NCI-H460 (cell line): ENCODE measurements at places on chromosomes 11 and 22.

GRCh38 chr11:1943977-1944376 lies 3.2 kb upstream of the MRPL23 start:
- no peak for DNase-seq

DNA sequence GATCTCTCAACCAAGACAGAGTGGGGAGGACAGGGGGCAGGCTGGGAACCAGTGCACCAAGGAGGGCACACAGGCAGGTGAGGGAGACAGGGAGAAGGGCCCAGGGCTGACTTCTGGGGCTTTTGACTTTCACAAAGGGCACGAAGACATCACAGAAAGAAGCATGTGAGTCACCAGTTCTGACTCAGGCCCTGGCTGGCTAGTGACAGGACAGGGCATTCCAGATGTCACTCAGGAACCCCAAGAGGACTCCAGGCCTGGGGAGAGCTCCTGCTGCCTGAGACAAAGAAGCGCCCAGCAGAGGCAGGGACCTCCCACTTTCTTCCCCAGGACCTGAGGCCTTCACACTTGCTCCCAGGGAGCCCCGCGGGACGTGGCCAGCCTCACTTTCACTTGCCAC lies 497.2 kb downstream of the BUD13 start:
- DNase-seq: no peak

- no peak for DNase-seq
These were observed 28.7 kb downstream of the SDHD start for GRCh38 chr11:112115386-112115785.

DNA sequence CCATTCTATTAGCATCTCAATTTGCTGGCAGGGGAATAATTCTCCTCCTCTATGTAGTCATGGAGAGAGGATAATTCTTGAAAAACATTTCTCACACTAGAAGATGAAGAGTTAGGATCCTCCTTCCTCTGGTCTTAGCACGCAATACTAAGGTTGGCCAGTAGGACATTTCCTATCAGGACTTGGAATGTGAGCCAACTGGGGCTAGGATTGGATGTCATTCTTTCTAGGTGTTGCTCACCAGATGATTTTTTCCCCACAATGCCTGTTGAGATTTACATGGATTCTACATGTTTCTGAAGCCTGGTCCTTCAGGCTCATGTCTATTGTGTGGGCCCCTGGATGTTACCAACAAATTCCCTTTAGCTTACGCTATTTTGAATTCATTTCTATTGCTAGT lies 28.0 kb downstream of the SLN start:
- no peak for DNase-seq

GRCh38 chr22:33780531-33781136 lies 139.6 kb downstream of the LARGE1 start:
- no peak for DNase-seq

DNA sequence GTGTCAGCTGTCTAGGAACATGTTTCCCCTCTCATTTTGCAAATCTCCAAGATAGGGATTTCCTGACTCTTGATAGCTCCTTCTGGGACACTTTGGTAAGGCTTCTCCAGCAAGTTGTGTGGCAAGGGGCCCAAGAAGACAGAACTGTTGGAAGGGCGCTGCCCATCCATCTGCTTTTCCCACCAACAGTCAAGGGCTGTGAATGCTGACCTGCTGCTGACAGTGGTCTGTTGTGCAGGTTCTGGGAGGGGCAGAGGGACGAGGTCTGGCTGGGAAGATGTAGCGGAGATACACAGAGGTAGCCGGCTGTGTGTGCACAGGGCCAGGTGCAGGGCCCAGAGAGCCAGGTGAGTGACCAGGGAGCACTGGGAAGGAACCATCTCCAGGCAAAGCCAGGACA lies 12.2 kb downstream of the BCR start:
- DNase-seq: no peak

DNA sequence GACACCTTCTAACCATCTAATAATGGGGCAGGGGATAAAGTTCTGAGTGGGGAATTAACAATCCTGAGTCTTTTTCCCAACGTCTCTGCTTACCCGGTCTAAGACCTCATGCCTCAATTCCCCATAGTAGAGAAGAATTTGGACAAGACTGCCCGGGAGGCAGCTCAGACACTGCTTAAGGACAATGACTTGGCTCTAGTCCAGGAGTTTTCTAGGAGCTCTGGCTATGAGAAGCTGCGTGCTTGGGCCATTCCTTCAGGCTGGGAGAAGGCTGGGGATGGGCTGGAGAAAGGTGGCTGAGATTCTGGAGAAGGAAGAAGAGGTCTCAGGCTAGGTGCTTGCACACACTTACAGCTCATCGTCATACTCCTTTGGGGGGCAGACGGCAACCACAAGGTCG lies 19.8 kb upstream of the ABCC8 start:
- DNase-seq: no peak

GRCh38 chr11:47409440-47410369 lies 1.3 kb downstream of the SLC39A13 start:
- DNase-seq: no peak

GRCh38 chr11:45603946-45604682 lies 61.3 kb downstream of the CHST1 start:
- DNase-seq: no peak

- DNase-seq: no peak
These were observed 9.7 kb downstream of the MRGPRD start for GRCh38 chr11:68970921-68971636.

DNA sequence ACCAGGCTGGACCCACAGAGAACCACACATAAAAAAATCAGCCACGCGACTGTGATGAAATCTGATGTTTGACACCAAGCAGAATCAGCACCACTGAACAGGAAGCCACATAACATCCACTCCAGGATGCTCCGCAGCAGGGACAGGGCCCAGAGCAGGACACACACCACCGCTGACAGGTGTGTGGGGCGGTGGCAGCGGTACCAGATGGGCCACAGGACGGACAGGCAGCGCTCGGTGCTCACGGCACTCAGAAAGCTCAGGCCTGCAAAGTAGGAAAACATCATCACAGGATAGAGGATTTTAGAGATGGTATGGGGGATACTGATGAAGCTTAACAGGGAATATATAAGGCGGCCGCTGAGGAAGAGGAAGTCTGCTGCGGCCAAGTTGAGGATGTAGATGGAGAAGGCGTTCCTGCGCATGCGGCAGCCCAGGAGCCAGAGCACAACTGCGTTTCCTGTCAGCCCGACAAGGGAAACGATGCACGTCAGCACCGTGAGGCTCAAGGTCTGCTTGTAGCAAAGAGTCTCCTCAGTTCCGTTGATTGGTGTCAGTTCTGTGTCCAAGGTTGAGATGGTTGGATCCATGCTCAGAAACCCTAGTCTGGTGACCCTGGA lies 4.9 kb downstream of the MRGPRX1 start:
- DNase-seq: no peak

DNA sequence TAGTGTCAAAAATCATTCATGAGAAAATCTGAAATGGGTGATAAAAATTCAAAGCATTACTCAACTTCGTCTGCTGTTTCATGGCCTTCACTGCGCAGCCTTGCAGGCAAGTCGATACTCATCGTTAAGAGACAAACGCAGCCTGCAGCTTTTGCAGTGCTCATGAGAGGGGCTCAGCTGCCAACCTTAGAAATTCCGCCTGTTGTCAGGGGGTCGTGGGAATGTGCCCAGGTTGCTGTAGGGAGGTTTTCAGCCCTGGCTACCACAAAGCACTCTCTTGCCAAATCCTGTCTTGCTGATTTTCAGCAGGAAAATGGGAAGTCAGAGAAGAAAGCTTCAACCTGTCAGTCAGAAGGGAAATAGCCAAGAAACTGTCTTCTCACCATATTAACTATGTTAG lies 25.4 kb upstream of the GRAMD1B start:
- no peak for DNase-seq

DNA sequence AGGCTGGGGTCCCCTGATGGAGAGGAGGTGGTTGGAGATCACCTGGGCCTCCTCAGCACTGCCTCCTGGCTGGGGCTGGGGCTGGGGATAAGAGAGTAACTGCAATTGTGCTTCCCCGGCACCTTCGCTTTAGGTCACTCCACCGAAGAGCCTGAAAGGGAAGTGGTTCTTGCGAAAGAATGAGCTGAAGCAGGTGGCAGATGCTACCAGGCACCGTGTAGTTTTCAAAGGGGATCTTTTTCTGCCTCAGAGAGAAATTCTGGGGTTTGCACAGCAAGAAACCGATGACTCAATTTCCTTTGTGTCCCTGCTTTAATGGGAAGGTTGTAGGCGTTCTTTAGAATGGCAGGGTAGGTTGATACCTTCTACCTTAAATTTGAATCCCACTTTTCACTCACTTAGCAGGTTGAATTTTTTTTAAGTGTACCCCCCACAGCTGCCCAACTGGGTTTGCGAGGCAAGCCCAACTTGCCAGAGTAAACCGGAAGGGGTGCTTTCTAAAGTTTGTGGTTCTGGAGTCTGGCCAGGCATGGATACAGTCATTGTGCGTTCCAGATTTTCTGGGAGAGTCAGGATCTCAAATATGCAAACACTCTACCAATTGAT lies 5.3 kb downstream of the CD44 start:
- DNase-seq: no peak

DNA sequence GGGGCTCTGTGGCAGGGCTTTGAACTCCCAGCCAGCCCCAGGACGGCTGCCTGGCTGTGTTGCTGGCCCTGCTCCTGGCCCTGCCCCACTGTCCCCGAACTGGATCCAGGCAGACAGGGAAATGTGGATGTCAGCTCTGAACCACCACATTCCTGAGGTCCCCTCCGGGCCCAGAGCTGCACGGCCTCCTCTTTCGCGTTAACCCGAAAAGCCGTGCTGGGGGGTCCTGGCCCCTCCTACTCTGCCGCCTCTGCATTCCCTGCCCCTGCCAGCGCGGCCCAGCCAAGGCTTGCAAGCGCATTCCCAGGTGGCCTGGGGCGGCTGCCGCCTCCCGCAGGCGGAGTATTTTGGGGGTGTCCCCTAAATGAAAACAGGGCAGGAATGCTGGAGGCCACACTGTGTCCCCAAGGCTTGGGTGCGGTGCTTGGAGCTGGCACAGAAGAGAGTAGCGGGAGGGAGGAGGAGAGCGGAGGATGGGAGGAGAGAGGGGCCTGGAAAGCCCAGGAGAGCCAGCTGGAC lies 5.4 kb downstream of the LINC01488 start:
- DNase-seq: no peak

DNA sequence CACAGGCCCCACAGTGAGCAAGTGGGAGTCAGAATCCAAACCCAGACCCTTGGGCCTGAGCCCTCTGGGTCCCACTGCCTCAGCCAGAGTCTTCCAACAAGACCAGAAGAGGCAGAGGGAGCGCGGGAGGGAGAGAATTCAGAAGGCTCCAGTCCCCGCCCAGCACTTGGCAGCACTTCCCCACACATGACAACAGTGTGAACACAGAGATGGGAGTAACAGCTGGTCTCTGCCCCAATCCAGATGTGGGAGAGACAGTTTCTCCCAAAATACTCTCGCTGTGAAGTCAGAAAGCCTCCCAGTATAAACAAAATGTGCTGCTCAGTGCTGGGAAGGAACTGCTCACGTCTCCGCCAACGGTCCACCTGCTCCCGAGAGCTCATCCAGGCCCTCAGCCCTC lies 219.9 kb downstream of the MN1 start:
- DNase-seq: no peak

GRCh38 chr11:20739577-20739976 lies 70.2 kb downstream of the NELL1 start:
- DNase-seq: no peak

GRCh38 chr22:49901457-49901856 lies 16.8 kb downstream of the ALG12 start:
- no peak for DNase-seq

- DNase-seq: no peak
These were observed 29.3 kb upstream of the MMP7 start for GRCh38 chr11:102559839-102560238.

- no peak for DNase-seq
These were observed 35.0 kb upstream of the BDNF start for GRCh38 chr11:27735281-27735680.

- DNase-seq: no peak
These were observed 1.0 kb downstream of the VWCE start for GRCh38 chr11:61293867-61294716.

DNA sequence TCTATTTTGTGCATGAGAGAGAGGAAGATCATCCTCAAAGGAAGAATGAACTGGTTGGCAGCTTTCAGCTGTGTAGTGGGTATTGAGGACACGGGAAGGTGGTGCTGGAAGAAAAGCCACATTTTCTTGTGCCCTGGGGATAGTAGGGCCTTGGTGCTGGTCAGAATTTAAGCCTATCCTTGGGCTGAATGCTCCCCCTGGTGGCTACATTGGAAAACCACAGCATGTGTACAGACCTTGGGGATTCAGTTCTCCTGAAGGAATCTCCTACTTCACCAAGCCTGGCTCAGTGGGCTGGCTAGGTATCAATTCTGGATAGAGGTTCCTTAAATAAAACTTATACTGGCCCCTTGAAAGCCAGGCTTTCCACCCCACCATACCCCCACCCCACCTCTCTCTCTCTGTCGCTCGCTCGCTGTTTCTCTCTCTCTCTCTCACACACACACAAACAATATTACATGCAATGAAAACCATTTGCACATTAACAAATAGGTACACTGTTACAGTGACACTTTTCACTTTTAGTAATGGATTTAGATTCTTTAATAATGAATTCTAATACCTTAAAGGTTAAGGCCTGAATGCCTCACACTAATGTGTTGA lies 2.8 kb upstream of the OR51M1 start:
- peak; percentile 63 for DNase-seq

DNA sequence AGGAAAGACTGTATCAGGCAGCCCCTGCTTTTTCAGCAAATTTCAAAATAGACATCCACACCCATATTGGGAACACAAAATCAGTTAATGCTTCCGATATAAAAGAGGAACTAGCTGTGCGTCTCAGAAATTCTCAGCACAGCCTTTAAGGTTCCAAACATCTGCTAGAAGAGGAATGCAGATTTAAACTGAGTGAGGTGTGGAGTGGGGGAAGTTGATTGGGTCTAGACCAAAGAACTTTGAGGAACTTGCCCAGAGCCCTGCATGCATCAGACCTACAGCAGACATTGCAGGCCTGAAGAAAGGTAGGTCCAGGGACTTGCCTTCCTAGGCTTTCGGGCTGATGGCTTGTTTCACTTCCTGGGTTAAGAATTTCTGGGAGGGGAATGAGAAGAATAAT lies at the start of gene MS4A4A:
Gene MS4A4A, plus strand, starts transcription at position 255 of the 400 bp plus-strand sequence. Its CDS starts 10 bp downstream, at position 265.
- no peak for DNase-seq

- no peak for DNase-seq
These were observed 55.2 kb downstream of the CABIN1 start for GRCh38 chr22:24066260-24066659.

GRCh38 chr22:25062386-25063085 lies 110.0 kb downstream of the KIAA1671 start:
- DNase-seq: no peak

- no peak for DNase-seq
These were observed 50.5 kb upstream of the LRRC55 start for GRCh38 chr11:57131080-57131790.
